ENCODE measurements at places on chromosomes 5 and 9.

GRCh38 chr5:16668631-16669030 is 51.8 kb upstream of the RETREG1 start:
- no peak for ATAC-seq

- no peak for ATAC-seq
Measured at GRCh38 chr9:9998491-9999287, 614.1 kb downstream of the PTPRD start.

DNA sequence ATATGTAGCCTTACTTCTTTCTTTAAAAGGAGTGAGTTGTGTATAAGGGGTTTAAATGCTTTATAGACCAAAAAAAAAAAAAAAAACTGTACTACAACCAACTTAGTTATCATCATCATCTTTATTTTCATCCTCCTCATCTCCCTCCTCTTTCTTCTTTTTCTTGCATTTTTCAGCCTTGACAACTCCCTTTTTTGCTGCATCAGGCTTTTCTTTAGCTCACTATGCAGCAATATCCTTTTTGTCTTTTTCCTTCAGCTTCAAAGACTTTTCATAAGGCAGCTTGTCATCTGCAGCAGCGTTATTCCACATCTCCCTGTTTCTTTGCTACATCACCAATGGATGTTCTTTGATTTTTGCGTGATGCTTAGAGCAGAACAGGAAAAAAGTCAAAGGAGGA is 526.0 kb downstream of the ZNF608 start:
- no peak for ATAC-seq

DNA sequence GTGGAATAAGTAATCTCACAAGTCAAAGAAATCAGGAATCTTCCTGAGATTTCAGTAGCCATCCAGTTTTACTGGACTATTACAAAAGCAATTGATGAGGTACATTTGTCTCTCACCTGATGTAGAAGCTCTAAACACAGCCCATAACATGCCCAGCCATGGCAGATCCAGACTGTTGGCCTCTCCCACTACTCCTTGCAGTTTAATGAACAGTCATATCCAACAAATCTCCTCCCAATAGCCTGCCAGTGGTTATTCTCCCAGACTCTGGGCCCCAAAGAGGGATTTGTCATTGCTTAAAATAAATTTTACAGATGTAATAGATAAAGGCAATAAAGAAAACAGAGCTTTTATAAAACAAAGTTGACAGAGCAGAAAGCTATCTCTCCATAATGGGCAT is 80.8 kb downstream of the ZNF608 start:
- ATAC-seq, result no peak

- no peak for ATAC-seq
Measured at GRCh38 chr9:18361646-18362045, 112.3 kb upstream of the ADAMTSL1 start.

DNA sequence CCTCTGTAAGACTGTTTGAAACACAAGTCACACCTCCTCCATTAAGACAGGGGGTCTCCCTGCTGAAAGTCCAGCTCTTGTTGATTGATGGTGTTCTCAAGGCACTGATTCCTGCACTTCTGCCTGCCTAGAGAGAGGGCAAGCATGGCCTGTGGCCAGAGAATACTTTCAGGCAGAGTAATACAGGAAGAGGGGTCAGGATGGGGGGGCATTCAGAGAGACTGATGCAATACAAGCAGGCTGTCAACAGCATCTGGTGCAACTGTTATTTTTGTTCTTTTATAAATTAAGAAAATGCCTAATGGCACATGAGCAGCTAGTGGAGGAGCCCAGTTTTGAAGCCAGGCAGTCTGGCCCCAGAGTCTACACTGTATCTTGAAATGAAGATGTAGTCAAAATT is 302.2 kb downstream of the DIRAS2 start:
- ATAC-seq, result no peak

- no peak for ATAC-seq
Measured at GRCh38 chr9:26750162-26750561, 142.4 kb downstream of the CAAP1 start.

DNA sequence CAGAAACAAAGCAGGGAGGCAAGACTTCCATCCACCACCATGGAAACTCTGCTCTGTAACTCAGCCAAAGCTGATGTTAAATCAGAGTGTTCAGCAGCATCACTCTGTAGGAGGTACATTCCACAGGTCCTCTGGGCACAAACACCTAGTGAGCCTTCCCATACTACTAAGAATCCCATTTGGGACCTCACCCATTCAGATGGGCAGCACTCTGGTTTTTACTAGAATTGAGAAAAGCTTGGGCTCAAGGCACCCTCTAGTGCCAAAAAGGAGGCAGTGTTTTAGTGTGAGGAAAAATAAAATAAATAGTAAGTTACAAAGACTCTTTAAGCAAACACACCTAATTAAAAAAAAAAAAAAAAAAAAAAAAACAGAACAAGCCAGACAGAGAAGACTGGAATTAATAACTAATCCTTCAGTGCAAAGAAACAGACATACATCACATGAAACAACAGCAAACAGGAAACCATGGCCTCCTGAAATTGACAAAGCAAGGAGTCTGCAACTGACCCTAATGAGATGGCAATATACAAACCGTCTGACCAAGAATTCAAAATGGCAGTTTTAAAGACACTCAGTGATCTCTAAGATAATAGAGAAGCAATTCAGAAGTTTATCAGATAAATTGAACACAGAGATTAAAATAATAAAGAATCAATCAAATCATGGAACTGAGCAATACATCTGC is 159.5 kb downstream of the GNA14 start:
- no peak for ATAC-seq

DNA sequence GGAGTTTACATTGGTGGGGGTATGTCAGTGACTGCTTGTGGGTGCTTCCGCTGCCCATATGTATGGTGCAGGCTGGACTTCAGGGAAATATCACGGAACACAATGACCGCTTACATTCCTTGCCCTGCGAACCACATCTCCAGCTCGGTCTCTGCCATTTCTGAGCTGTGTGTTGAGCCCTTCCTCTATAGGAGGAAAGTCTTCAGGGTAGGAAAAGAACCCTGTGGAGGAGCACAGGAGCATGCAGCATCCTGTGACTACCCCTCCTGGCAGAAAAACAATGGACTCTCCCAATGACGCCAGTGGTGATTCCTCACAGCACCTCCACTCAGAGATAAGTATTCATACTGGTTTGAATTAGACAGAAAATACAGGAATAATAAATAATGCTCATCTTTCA is 276.8 kb upstream of the MAP3K1 start:
- no peak for ATAC-seq

DNA sequence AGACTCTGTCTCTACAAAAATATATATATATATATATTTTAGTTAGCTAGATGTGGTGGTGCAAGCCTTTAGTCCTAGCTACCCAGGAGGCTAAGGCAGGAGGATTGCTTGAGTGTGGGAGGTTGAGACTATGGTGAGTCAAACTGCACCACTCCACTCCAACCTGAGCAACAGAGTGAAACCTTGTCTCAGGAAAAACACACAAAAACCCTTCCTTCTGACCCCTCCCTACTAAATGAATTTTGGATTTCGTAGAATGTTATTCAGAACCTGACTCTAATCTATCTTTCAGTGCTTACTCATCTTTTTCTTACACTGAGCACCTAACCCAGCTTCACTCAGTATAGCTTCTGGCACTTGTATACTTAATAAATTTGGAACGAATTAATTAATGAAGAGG is 35.2 kb upstream of the IL7R start:
- ATAC-seq, result peak; percentile 72

DNA sequence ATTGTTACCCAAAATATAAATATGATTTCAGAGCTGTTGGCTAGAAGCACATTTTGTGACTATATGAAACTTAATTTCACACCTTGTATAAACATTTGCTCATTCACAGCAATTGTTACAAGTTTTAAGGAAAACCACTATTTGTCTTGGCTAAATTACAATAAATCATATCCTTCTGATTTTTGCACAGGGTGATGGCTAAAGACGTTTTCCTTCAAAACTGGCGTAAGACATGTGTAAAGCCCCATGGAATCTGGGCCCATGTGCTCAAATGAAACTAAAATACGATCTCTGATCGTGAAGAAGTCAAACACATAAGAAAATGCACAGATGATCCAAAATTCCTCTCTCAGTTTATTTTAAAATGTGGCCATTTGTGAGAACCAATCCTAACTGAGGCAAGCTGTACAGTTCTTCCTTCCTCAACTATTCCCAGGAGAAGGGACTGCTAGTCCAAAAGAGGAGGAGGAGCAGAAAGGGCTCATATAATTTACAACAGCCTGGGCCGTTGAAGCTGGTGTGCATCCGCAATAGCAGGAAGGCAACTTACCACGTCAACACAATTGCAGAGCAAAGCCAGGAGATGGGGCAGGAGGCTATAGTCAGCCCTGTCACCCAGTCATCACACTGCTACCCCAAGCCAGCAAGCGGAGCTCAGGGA is 98.4 kb downstream of the MED27 start:
- no peak for ATAC-seq

- no peak for ATAC-seq
Measured at GRCh38 chr5:75886706-75887105, 169.5 kb upstream of the POC5 start.

- ATAC-seq, result no peak
Measured at GRCh38 chr9:112135706-112136105, 39.4 kb downstream of the SUSD1 start.

- ATAC-seq, result no peak
Measured at GRCh38 chr5:133605323-133605722, 7.0 kb downstream of the FSTL4 start.

DNA sequence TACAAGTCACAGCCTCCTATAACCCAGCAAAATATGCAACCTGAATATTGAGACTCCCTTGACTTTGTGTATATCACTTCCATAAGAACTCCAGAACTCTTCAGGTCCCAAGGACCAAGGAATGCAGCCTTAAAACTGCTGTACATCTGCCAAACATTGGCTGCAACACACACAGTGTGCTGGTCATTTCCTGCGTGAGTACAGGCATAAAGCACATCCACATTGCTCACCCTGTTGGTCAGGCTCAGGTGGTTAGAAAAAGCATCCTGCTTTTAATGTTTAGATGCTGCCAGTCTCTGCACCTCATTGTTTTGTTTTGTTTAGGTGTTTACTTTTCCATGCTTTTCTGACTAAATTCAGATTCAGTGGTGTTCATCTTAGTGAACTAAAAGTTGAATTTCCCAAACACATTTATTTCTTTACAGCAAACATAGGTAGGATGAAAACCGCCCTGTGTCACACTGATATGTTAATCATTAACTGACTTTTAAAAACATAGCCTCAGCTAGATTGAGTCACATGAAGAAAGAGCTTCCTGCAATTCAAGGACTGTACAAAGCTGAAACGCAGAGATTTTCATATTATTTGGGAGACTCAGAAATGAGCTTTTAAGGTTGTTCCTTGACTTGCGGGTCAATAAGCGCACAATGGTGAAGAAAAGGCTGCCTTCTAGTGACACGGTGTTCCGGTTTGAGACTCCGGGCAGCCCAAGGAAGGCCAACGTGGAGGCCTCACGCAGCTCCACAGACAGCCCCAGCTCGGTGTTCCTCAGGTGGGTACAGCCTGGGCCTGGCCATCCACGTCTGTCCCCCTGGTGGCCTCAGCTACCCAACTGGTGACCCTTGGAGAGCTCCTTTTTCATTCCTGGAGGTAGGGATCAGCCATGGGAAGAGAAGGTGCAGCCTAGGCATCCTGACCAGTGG is 52.2 kb upstream of the GRAMD2B start:
- no peak for ATAC-seq
